CD4-positive, alpha-beta T cell treated with Interferon gamma for 1 hour (primary cell): ENCODE measurements at places on chromosomes 11 and 22.
A peak's percentile ranks its signal among the peaks of the same experiment; 100 is the strongest.

- no peak for DNase-seq
These were observed 41.4 kb downstream of the AMPD3 start for GRCh38 chr11:10496296-10496936.

GRCh38 chr22:20405931-20406685 is 12.2 kb downstream of the ZNF74 start:
- DNase-seq: no peak

DNA sequence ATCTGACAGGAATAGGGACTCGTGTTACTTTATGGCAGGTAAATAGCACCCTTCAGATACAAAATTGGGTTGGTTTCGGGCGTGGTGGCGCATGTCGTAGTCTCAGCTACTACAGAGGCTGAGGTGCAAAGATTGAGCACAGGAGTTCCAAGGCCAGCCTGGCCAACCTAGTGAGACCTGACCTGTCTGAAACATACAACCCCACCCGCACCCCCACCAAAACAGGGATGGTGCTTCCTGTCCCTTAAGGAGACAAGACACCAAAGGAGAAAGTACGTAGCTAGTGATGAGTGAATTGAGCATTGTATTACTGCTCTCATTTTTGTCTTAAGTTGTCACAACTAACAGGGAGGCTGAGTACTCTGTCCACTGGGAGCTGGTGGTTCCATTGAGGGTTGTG is 14.1 kb downstream of the RBM4 start:
- no peak for DNase-seq

DNA sequence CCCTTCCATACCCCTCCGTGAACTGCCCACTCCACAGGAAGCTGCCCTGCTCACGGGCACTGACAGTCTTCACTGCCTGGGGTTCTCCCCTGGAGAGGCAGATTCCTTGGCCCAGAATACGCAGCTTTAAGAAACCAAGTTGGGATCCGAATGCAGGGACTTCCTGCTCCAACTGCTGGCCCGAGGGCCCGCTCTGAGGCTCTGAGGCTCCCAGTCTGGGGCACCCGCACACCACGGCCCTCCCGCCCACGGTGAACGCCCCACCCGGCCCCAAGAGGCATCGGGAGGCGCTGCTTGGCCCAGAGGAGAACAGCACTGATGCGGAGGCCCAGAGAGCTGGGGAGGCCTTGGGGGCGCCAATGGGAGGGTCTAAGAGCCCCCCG is 42.3 kb downstream of the IGF2 start:
- no peak for DNase-seq

- no peak for DNase-seq
These were observed 59.2 kb downstream of the TRIM44 start for GRCh38 chr11:35721651-35722282.

- no peak for DNase-seq
These were observed 662 bp downstream of the MUC5B start for GRCh38 chr11:1223346-1224110.

DNA sequence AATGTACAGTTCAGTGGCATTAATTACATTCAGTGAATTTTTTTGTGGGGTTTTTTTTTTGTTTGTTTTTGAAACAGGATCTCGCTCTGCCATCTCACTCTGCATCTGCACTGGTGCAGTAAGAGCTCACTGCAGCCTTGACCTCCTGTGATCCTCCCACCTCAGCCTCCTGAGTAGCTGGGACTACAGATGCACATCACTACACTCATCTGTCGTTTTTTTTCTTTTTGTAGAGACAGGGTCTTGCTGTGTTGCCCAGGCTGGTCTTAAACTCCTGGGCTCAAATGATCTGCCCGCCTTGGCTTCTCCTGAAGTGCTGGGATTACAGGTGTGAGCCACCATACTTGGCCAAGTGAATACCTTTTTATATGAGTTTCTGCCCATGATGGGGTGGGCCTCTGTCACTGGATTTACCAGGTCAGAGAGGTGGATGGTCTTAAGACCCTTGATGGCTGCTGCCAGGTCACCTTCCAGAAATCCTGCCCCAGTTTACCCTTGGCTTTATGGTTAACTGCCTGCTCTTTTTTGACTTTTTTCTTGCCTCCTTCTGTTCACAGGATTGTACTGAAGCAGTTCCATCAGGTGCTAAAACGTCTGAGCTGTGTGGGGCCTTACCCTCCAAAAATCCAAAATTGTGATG is 22.6 kb downstream of the BCR start:
- DNase-seq: no peak

GRCh38 chr11:93507517-93507916 is 35.7 kb downstream of the SMCO4 start:
- no peak for DNase-seq

DNA sequence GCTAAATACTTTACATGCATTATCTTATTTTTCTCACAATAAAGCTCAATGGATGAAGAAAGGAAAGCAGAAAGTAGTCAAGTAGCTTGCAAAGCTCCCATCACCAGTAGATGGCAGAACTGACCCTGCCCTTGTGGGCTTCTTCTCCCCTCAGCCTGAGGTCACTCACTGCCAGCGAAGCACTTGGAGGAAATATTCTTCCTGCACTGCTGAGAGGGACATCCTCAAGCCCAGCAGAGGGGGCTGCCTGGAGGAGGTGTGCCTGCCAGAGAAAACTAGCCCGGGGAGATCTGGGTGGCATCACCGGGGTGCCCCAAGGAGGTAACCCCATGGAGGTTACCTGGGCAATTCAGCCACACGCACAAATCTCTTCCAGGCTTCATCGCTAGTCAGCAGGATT is 6.6 kb downstream of the APOL4 start:
- peak; percentile 48 for DNase-seq

DNA sequence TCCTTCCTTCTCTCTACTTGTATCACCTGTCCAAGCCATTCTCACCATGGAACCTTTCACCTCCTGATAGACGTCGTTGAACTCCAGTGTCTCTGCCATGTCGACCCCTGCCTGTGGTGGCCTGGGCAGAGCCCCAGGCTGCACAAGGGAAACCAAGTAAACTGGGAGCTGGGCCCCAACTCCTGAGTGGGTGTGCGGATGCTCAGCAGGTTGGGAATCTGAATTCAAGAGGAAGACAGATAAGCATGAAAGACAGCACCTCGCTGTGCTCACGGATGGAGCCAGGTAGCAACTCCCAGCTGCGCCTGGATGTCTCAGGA is 709 bp downstream of the SSRP1 start:
- no peak for DNase-seq

GRCh38 chr11:44309478-44310205 is at the start of gene ALX4:
ALX4 (minus strand) TSS chr11:44310139; CDS start chr11:44310062, 77 bp downstream.
- no peak for DNase-seq

- DNase-seq: no peak
These were observed 4.5 kb downstream of the ANO5 start for GRCh38 chr11:22197139-22198005.

DNA sequence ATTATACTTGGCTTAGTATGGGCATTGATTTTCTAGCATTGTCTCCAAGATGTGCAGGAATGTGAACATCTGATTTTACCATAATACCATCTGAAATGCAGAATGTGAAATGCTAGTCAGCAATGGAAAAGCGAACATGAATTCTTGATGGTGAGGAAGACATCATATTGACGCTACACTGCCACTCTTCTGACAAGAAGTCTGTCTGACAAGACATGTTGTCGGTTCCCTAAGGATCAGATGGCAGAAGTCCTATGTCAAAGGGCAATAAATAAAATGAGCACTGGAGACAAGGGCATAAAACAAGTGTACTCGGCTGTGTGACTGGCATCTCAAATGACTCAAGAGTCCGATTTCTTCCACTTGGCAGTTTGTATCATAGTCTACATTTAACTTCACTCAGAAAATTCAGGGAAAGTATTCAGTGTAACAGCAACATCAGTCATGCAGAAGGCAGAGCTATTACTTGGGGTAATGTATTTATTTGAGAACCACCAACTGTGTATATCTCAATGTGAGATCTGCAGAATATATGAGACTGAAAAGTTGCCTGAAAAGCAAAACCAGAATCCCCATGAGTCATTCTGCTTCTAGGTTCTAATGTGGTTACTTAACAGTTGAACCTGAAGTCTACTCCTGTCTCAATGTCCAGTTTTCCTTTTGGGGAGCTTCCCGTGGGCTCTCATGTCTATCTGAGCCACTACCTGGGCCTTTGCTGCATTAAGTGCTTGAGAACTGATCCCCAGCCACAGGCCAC is 51.5 kb downstream of the SLC17A6 start:
- DNase-seq: no peak

GRCh38 chr11:59573216-59573615 is 42.4 kb downstream of the OSBP start:
- DNase-seq: no peak

DNA sequence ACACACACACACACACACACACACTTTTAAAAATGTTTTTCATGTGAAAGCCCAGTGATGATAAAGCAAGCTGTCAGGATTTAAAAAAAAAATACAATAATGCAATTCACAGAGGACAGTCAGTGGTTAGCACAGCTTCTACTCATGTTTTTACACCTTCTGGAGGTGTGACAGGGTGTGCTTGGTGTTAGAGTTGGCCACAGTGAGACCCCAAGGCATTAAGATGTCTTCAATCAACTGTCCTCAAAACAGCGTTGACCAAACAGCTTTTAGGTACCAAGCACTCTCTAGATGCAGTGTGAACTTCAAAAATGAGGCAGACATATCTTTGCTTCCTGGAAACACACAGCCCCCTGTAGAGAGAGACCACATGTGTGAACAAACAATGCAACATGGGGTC is 166.4 kb upstream of the TBCEL start:
- DNase-seq: no peak

GRCh38 chr11:110908401-110909105 is 196.3 kb upstream of the ARHGAP20 start:
- DNase-seq: no peak

- no peak for DNase-seq
These were observed 198.1 kb upstream of the SEZ6L start for GRCh38 chr22:25970999-25971811.

DNA sequence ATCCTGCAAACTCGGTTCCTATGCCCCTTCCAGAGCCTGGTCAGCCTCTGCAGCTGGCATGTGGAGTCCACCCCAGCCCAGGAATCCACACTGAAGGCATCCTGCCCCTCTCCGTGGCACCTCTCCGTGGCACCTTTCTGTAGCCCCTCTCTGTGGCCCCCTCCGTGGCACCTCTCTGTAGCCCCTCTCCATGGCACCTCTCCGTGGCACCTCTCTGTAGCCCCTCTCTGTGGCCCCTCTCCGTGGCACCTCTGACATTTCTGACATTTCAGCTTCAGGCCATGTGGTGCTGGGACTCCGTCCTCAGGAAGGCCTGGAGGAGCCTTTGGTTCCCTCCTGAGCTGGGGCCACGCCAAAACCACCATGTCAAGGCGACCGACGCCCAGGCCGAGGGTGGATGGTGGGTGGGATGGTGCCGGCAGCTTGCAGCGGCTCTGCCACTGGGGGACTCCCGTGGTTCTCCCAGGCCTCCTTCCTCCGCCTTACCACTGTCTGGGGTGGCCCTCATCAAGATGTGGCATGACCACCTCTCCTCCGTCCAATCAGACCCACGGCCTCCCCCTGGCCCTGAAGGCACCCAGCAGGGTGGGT is 1518.5 kb downstream of the BRD1 start:
- no peak for DNase-seq

DNA sequence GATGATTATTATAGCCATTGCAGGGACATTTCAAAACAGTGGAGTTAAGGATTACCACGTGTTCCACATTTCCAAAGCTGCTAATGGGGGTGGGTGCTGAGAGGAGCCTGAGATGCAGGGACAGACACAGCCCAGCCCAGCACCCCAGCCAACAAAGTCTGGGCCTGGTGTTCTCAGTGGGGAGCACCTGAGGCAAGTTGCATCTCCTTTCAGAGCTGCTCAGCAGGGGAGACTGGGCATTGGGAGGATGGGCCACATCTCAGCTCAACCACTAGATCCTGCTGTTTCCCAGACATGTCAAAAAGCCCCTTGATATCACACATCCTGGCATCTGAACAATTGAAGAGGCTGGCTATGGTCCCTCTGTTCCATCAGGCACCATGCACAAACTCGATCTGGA is 458.0 kb upstream of the KIRREL3 start:
- no peak for DNase-seq

GRCh38 chr22:37820350-37820749 is 2.8 kb upstream of the GALR3 start:
- DNase-seq: no peak

- no peak for DNase-seq
These were observed at the start of gene DDI1 for GRCh38 chr11:104036588-104036987. DDI1 (plus strand) TSS chr11:104036640; CDS start chr11:104036823, 183 bp downstream.

GRCh38 chr22:31230871-31231621 is 18.9 kb downstream of the LIMK2 start:
- peak; percentile 63 for DNase-seq

DNA sequence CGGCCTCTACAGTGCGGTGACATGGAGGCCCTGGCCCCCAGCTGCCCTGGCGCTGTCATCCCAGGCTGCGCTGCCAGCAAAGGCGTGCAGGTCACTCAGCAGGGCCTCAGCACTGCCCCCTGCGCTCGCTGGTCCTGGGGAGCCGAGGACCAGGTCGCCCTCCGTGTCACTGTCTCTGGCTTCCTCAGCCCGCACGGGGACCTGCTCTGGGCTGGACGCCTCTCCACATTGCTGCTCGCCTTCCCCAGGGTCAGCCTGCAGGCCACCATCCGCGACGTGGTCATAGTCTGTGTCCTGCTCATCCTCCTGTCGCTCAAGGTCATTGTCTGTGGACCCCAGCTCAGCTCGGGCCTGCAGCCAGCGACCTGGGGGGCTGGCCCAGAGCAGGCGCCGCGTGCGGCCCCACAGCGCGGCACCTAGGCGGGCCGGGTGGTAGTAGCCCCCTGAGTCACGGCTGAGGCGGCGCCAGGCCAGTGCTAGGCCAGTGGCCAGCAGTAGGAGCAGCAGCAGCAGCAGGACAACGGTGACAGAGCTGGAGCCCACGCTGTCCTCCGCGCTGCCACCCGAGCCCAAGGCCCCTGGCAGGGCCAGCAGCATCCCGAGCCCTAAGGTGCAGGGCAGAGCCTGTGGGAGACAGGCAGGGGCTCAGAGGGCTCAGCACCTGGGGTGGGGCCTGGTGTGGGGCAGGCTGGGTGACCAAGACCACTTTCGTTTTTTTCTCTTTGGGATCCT is 1.6 kb downstream of the PTPRCAP start:
- DNase-seq: no peak

- no peak for DNase-seq
These were observed 2.2 kb downstream of the PLAAT5 start for GRCh38 chr11:63488789-63489188.

DNA sequence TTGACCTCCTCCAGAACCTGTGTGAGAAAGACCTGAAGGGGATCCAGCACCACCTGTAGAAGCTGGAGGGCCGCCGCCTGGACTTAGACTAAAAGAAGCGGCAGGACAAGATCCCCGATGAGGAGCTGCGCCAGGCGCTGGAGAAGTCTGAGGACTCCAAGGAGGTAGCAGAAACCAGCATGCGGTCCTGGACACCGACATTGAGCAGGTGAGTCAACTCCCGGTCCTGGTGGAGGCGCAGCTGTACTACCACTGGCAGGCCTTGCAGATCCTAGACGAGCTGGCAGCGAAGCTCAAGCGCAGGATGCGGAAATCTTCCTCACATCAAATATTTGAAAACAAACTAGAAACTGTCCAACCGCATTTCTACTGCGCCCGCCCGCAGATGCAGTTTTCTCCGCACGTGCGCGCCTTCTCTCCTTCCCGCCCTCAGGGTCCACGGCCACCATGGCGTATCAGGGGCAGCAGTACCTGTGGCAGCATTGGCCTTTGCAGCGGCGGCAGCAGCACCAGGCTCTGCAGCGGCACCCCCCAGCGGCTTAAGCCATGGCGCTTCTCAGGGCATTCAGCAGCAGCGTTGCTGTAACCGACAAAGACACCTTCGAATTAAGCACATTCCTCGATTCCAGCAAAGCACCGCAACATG is 10.2 kb downstream of the CLDN25 start:
- no peak for DNase-seq

GRCh38 chr22:17803609-17804270 is 29.5 kb upstream of the BID start:
- DNase-seq: no peak
